ENCODE measurements at places on chromosomes 1 and 21.

GRCh38 chr1:37718181-37718900 lies 26.0 kb downstream of the CDCA8 start:
- DNase-seq = no peak

DNA sequence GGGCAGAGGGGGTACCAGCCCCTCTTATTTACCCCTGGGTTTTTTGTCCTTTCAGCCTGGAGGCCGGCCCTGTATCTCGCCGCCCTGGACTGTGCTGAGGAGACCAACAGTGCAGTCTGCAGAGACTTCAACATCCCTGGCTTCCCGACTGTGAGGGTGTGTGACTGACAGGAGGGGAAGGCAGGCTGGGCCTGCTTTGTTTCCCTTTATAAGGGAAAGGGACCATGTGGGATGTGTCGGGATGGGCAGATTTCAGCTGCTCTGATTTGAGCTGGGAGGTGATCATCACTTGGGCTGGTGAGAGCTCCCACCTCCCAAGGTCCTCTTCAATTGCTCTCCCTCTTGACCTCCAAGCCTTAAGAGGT lies 11.7 kb downstream of the QSOX1 start:
- DNase-seq = no peak

DNA sequence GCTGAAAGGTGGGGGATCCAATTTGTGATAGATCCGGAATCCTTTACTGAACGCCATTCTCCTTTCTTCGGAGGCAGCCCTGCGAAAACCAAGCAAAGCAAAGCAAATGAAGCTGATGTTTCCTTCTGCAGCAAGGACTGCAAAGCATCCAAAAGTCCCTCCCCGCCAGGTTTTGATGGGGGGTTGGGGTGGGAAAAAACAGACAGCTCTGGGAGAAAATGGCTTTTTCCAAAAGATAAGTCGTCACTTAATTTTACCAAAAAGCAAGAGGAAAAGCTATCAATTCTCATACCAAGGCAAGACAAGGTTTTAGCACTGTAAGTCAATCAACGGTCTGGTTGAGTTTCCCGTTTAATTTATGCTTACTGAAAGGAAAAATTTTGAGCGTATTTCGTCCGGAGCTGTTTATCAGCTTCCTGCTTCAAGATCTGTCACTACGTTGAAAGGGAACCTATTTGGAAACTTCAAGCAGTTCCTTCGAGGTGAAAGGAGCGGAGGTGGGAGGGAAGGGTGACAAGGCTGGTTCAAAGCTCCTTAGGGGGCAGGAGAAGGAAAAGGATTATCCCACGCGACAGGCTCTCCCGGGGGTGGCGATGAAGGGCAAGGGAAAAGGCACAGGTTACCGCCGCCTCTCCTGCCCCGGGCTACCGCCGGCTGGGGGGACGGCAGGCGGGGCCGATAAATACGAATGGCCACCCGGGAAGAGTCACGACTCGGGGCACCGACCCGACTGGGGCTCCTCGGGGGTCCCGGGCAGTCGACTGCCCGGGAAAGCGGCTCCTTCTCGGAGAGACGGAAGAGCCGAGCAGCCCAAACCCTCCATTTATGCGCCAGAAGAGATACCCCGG lies 750 bp downstream of the SYNJ1 start:
- no peak for DNase-seq

DNA sequence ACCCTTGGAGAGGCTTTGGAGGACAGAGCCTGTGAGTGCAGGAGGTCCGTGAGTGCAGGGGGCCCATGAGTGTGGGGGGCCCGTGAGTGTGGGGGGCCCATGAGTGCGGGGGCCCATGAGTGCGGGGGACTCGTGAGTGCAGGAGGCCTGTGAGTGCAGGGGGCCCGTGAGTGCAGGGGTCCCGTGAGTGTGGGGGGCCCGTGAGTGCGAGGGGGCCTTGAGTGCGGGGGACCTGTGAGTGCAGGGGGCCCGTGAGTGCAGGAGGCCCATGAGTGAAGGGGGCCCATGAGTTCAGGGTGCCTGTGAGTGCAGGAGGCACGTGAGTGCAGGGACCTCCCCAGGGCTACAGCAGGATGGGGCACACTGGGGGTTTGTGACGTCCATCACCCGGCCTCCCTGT lies 108.3 kb upstream of the TTC34 start:
- no peak for DNase-seq

DNA sequence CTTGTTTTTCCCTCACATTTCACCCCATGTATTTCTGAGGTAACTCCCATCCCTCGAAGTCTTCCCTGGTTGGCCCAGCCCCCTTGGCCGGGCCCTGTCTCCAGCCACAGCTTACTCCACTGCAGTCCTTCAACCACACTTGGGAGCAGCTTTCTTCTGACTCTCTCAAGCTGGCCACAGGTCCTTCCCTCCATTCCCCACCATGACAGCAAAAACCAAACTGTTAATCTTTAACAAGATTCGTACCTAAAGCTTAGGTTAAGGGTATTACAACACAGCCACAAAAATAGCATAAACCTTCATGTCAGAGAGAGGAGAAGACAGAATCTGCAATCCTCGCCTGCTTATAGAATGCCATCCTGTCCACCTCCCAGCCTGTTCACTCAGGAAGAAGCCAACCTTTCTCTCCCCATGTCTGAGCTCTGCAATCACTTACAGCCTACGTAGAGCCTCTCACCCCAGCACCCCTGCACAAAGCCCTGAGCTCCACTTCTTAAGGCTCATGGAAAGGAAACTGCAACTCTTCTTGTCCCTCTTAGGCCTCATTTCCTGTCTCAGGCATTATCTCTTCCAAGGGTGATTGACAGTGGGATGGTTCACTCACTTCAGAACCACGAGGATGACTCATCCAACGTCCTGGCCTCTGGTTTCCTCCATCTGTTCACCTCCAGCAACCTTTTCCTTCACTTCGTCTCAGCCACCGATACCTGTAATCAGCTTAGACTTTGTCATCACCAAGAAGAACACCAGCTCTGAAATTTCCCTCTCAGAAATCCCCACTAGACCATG lies 72.8 kb downstream of the CD2 start:
- peak; percentile 34 for DNase-seq
